ENCODE measurements at places on chromosomes 11 and 22. TPM values are rescaled to one million over a fixed set of nuclear protein-coding genes. Genes with fewer than 3 reads are reported as not detected.

DNA sequence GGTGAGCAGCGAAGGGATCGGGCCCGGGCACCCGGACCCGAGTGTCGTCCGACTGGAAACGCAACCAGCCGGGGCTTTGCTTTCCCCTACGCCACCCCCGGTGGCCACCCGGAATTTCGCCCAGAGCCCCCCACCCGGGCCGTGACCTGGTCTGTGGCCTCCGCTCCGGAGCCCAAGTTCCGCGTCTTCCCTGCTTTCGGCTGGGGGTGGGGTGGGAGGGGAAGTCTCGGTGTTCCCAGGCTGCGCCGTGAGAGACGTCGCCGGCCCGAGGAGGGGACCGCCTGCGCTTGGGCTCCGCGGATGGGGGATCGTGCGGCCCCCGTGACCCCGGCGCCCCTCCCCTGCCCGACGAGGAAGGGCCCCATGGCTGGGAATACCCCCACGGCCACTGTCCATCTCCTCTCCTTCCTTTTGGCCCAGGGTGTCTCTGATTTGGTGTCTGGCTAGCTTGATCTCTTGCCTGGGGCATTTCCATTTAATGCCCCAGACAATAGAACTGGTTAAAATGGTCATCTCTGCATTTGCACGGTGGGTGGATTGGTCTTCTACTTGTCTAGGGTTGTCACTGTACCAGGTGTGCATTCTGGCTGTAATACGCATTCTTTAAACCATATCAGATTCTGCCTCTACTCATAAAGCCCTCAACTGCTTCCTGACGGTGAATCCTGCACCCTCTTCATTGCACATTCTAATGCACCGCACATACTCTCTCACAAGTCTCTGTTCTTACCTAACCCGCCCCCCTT lies 789 bp downstream of the SIK2 start:
- no peak for DNase-seq
- H3K4me3 ChIP-seq = peak overlapping the region; percentile 97
- H3K4me1 ChIP-seq = peaks cover 24% of the 10 kb centered on the region
- H3K36me3 ChIP-seq = no peaks in the 10 kb centered on the region
- H3K27me3 ChIP-seq = no peaks in the 10 kb centered on the region

DNA sequence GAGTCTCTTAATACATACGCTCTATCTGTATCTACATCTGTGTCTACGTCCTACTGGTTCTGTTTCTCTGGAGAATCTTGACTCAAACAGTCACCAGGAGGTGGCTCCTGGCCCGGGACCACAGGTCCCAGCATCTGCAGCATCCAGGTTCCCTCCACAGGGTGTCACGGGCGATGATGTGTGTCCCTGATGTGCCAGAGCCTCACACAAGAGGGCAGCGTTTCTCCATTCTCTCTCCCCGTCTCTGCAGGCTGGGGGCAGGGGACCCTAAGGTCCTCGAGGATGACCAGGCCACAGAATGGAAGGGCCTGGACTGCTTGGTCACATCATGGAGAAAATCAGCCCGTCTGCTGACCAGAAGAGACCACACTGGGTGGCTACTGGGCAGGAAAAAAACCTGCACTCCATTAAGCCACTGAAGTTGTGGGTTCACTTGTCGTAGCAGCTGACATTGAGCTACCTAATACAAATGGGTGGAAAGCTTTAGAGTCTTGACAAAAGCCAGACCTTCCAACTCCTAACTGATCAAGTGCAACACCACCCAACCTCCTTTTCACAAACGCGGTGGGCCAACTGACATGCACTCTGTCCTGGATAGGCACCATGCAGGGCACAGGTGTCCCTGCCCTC lies 392.5 kb downstream of the CTTN start:
- DNase-seq = no peak
- H3K36me3 ChIP-seq = no peaks in the 10 kb centered on the region
- H3K27me3 ChIP-seq = no peaks in the 10 kb centered on the region
- no peak overlapping the region for H3K27ac ChIP-seq
- no peaks in the 10 kb centered on the region for H3K4me1 ChIP-seq

DNA sequence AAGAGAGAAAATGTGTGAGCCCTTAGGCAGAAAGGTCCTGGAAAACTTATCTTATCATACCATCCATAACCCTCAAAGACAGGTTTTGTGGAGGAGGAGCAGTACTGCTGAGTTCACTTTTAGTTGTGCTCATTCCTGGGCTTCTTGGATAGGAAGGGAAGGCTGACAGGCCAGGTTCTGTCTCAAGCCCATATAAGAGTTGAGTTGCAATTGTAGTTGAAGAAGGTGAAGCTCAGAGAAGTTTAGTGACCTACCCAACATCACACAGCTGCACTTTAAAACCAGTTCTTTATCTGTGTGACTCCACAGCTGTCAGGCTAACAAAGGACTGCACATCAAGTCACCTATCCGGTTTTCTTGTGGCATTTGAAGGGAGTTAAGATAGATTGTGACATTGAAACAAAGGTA lies 13.0 kb downstream of the TEAD1 start:
- H3K36me3 ChIP-seq = no peaks in the 10 kb centered on the region
- H3K27ac ChIP-seq = peak overlapping the region; percentile 46
- no peaks in the 10 kb centered on the region for H3K27me3 ChIP-seq
- no peak for DNase-seq
- H3K4me3 ChIP-seq = no peak overlapping the region

DNA sequence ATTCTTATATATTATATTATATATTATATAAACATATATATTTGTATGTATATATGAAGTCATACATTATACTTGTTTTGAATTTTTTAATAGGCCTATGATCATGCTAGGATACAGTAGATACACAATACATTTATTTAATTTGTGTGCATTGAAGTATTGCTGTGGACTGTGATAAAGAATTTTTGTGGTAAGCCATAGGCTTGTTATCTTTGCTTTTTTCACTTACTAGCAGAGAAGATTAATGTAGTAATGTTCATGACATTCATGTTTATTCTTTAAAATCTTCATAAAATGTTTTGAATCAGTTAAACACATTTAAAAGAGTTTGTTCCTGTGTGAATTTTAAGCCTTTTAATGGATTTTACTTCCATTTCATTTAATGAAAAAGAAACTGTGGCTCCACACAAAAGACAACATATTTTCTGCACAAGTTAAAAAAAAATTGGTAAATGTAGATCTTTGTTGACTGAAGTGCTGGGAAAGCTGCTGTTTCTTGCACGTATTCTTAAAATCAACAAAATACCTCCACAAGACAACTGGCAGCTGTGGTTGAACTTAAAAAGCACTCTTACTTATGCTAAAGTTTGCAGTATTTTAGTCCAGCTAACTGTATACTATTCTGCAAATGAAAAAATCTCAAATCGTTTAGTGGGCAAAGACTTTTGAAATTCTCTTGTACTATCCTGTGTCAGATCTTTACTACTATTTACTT lies 156.2 kb downstream of the TMEM135 start:
- no peaks in the 10 kb centered on the region for H3K36me3 ChIP-seq
- no peak overlapping the region for H3K27ac ChIP-seq
- peaks cover 9% of the 10 kb centered on the region for H3K4me1 ChIP-seq
- no peak for DNase-seq
- no peak overlapping the region for H3K4me3 ChIP-seq

DNA sequence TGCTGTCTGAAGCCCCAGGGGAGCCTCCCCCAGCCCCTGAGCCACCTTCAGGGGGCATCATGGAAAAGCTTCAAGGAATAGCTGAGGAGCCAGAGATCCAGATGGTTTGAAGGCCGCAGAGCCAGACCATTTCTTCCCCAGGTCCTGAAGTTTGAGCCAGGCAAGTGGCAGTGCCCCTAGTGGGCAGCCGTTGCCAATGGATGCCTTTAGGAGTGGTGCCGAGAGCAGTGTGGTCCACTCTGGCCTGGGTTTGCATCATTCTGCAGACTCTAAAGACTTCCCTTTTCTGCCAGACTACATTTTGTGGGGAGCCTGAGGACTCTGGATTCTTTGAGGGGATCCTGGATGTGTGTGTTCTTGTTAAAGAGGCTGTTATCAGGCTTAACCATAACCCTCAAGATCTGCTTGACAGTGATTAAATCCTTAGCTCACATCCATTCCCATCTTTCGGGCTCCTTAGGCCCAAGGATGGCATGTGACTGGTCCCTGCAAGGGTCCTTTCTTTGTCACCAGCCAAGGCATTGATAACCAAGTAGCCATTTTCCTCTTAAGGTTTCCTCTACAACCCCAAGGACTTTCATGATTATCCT lies 13.1 kb downstream of the HINFP start:
- no peaks in the 10 kb centered on the region for H3K27me3 ChIP-seq
- no peak overlapping the region for H3K4me3 ChIP-seq
- H3K36me3 ChIP-seq = peaks cover 40% of the 10 kb centered on the region
- DNase-seq = no peak

DNA sequence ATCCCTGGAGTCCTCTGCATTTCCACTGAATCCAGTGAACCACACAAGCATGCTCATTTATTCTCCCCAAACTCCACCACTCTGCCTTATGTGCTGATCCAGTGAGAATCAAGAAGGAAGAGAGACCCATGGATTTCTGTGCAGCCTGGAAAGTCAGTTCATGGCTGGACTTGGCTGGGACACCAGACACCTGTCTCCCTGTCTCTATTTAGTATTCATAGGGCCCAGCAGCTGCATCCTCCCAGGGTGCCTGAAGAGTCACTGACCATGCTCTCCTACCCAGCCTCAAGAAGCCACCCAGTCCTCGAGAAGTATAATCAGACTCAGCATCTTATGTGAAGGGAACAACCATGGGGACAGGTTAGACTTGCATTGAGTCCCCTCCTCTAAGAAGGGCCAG lies 83.2 kb downstream of the ZNF280B start:
- no peak overlapping the region for H3K27ac ChIP-seq
- H3K27me3 ChIP-seq = no peaks in the 10 kb centered on the region
- no peak overlapping the region for H3K4me3 ChIP-seq

DNA sequence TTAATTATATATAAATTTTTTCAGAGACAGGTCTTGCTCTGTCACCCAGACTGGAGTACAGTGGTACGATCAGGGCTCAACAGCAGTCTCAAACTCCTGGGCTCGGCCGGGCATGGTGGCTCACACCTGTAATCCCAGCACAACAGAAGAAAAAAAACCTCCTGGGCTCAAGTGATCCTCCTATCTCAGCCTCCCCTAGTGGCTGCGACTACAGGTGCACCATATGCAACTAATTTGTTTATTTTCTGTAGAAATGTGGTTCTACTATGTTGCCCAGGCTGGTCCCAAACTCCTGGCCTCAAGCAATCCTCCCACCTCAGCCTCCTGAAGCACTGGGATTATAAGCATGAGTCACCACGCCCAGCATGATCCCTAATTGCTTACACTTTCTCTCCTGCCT lies 56.1 kb upstream of the SLC35C1 start:
- H3K4me1 ChIP-seq = peaks cover 57% of the 10 kb centered on the region
- H3K27me3 ChIP-seq = no peaks in the 10 kb centered on the region
- no peak overlapping the region for H3K4me3 ChIP-seq
- H3K27ac ChIP-seq = no peak overlapping the region

- H3K27me3 ChIP-seq = no peaks in the 10 kb centered on the region
- peaks cover 2% of the 10 kb centered on the region for H3K36me3 ChIP-seq
- H3K27ac ChIP-seq = peak overlapping the region; percentile 25
- no peak for DNase-seq
Observed at GRCh38 chr22:50399751-50400331, 56.7 kb downstream of the PPP6R2 start.

GRCh38 chr11:122995526-122995925 lies 13.9 kb upstream of the BSX start:
- H3K36me3 ChIP-seq = no peaks in the 10 kb centered on the region
- H3K27me3 ChIP-seq = no peaks in the 10 kb centered on the region
- no peak for DNase-seq
- no peaks in the 10 kb centered on the region for H3K4me1 ChIP-seq

DNA sequence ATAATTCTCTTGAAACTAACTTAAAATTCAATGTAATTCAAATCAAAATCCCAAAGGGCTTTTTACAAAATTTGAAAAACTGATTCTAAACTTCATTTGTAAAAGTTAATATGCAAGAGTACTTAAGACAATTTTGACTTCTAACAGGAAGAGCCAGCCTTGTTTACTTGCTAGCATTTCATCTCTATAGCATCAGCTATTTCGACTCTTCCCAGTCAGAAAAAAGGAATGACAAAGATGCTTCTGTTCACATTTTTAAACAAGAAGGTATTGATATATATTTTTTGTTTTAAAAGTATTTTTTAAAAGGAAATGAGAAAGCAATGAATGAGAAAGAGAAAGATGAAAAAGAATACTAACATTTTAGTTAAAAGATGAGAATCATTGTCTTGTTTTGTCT lies 16.4 kb downstream of the SLN start:
- H3K4me1 ChIP-seq = no peaks in the 10 kb centered on the region
- H3K27ac ChIP-seq = no peak overlapping the region

GRCh38 chr11:76215941-76216340 lies 9.6 kb upstream of the WNT11 start:
- H3K4me1 ChIP-seq = no peaks in the 10 kb centered on the region
- no peaks in the 10 kb centered on the region for H3K36me3 ChIP-seq
- H3K4me3 ChIP-seq = no peak overlapping the region
- H3K27ac ChIP-seq = no peak overlapping the region
- DNase-seq = no peak

DNA sequence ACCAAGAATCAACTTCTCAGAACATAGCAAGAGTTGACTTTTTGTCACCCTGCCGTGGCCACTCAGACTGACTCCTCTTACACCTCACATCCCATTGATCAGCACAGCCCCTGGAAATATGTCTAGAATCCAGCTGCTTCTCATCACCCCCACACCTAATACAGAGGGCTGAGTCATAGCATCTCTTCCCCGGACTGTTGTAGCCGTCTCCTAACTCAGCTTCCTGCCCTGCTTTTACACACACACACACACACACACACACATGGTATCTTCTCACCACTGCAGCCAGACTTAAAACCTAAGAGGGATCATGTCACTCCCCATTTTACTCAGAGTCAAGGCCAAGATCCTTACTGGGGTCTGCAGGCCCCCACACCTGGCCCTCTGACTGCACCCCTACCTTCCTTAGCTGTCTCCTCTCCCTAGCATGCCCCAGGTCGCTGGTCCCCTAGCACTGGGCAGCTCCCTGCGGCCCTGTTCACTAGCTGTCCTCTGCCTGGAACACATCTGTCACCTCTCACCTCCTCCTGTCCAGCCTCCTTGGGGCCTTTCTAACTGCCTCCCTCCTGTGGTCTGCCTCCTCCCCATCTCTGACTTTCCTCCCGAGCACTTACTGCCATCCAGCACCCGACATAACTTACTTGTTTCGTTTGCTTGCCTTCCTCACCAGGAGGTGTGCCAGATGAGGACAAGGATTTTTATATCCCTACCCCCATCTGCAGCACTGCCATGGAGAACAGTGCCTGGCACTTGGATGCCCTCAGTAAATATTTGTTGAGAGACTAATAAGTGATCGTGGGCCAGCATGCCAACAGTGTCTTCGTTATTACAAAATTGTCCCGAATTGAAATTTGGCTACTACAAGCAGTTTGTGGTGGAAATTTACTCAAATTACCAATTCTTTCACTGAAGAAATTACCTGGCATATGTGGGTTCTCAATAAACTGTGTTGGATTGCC lies 61.9 kb downstream of the BMAL1 start:
- no peak overlapping the region for H3K27ac ChIP-seq
- no peaks in the 10 kb centered on the region for H3K36me3 ChIP-seq
- no peak for DNase-seq
- H3K27me3 ChIP-seq = no peaks in the 10 kb centered on the region
- no peak overlapping the region for H3K4me3 ChIP-seq
- peaks cover 13% of the 10 kb centered on the region for H3K4me1 ChIP-seq

The MPEG1 gene
- 32.1 TPM for total RNA-seq

The KRTAP5-1 gene
- total RNA-seq = not detected

The MUC5AC gene
- not detected for total RNA-seq

The ALDH3B1 gene
- 24.2 TPM for total RNA-seq

The CSRP3 gene
- total RNA-seq = not detected

The TEAD1 gene
- total RNA-seq = 57.3 TPM

The ZNRF3 gene
- total RNA-seq = 23.1 TPM
